Bronchial smooth muscle cell (primary cell): ENCODE measurements at places on chromosomes 16 and 17. TPM values are rescaled to one million over a fixed set of nuclear protein-coding genes. Genes with fewer than 3 reads are reported as not detected.

Gene SLC38A8
- not detected in 2 replicates for total RNA-seq

Gene TBC1D26
- total RNA-seq = under 0.01 and 0.09 TPM in 2 replicates

Gene C16orf86
- total RNA-seq = 3.3 and 3.9 TPM in 2 replicates

Gene LPO
- not detected in 2 replicates for total RNA-seq

Gene KRTAP4-4
- not detected in 2 replicates for total RNA-seq
